ENCODE measurements at places on chromosomes 5 and 9.

DNA sequence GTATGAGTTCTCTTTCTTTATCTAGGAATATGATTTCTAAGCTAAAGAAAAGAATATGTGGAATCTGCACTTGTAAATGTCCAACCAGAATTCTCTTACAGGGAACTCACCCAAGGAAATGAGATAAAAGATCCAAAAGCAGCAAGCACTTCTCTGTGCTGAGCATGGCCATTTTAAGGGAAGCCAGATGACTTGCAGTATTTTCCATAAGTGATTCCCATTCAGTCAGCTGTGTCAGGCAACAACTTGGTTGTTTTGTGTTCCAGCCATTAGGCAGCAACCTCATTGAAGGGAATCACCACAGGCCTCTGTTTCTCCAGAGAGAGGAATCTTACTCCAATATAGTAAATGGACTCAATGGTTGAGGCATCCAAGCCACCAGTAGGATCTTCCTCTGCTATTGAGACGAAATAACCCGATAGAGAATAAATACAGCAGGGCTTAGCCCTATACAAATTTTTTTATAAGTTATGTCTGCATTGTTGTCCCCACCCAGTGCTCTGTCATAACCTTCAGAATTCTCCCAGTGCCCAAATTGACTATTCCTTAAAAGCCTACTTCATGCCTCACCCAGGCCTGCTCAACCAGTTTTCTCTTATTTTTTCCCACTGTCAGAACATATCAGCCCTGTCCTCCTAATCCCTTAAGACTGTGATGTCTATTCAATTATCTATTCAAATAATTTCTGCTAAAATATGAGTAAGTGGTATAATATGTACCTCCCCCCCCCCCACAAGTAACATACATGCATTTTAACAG is 236.6 kb downstream of the PJA2 start:
- no peak for DNase-seq

GRCh38 chr9:131126059-131126426 is 657 bp downstream of the NUP214 start:
- DNase-seq, result no peak

- DNase-seq, result no peak
Observed at GRCh38 chr9:133468777-133469421, 9.1 kb downstream of the CACFD1 start.

DNA sequence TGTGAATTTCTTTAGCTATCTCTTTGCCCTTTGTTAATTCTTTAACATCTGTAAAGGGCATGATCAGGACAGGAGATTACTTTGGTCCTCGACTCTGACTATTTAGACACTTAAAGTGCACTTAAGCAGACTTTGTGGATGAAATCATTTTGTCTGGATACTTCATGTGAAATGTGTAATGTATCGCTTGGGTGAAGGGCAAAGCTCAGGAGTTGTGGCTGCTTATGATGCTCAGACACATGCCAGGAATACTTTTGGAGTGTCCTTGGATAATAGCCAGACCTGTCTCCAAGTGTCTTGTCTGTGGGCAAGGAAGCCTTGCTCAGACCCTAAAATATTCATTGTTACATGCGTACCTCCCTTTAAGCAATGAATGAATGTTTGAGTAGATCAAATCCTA is 87.8 kb downstream of the RAI14 start:
- no peak for DNase-seq

- DNase-seq, result no peak
Observed at GRCh38 chr5:58770136-58770535, 187.3 kb downstream of the RAB3C start.

DNA sequence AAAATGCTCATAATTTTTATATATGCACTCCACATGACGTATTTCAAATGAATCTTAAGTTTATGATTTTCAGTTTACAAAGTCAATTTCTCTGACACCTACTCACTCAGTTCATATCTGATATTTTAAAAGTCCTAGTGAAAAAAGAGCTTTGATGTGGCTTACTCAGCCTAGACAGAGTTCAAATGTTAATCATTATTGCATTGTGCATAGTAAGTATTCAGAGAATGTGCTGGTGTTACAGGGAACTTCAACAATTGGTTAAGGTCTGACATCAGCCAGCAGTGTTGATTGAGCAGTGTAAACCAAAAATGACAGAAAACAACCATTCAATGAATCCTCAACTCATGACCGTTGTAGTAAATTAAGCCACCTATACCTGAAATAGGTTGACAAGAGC is 147.2 kb upstream of the LHFPL2 start:
- DNase-seq, result no peak

- no peak for DNase-seq
Observed at GRCh38 chr5:7857926-7858632, 7.1 kb upstream of the CFAP90 start.

- no peak for DNase-seq
Observed at GRCh38 chr9:17204611-17205152, 69.8 kb downstream of the CNTLN start.

DNA sequence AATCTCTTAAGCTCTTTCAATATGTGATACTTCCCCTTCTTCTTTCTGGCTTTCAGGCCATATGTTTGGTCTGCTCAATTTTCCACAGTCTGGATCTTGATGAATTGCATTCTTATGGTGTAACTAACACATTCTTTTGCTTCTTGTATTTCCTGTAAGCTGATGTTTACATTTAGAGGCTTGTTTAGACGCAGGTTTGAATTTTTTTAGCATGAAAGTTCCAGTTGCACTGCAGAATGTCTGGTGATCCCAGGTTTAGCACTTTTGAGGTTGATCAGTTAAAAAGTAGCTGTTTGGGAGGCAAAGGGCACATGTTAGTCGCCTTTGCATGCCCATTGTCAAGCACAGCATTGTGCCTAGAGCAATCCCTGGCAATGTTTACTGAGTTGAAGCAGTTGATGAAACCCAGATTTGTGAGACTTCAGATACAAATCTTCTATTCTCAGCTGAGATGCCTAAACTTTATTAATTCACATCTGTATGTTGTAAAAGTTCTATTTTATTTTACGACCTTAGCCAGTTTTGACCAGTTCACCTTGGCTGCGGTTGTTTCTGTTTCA is 59.6 kb upstream of the SPATA31C2 start:
- DNase-seq, result no peak

- no peak for DNase-seq
Observed at GRCh38 chr5:74187757-74188156, 452.8 kb downstream of the ENC1 start.

DNA sequence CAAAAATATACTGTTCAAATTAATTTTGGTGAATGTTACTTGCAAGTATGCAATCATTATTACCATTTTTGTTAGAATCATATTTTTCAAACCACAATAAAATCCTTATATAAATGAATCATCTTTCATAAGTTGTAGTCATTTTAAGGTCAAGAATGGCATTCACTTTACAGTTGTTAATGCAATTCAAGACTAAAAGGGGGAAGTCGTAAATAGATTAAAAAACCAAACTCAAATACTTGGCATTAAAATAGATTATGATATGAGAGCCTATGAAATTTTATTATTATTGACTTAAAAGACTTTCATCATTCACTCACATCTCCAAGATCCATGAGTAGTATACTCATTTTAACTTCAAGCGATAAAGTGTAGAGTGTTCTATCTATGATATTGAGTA is 11.6 kb downstream of the CDH9 start:
- DNase-seq, result no peak

DNA sequence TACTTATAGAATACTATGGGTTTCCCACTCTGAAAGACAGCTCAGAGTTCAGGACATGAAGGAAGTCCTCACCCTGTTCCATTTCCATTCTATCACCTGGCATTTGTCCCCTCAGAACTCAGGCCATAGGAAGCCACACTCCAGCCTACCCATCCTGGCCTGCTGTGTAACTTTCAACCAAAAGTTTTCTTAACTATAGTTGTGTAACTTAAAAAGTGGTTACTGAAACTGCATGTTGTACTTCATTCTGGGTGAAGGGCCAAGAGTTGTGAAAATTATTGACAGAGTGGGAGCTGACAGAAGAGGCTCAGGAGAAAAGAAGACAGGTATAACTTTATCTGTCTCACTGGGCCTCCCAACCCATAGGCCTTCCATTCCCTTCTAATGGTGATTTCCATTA is 212.5 kb downstream of the RAB3C start:
- DNase-seq, result no peak

- no peak for DNase-seq
Observed at GRCh38 chr5:141534492-141535213, 45.8 kb downstream of the PCDHGC5 start.

GRCh38 chr9:110125763-110126351 is 82.1 kb downstream of the C9orf152 start:
- DNase-seq, result no peak

All from effector memory CD8-positive, alpha-beta T cell (primary cell).